M059J (cell line): ENCODE measurements at places on chromosomes 13 and 19.

DNA sequence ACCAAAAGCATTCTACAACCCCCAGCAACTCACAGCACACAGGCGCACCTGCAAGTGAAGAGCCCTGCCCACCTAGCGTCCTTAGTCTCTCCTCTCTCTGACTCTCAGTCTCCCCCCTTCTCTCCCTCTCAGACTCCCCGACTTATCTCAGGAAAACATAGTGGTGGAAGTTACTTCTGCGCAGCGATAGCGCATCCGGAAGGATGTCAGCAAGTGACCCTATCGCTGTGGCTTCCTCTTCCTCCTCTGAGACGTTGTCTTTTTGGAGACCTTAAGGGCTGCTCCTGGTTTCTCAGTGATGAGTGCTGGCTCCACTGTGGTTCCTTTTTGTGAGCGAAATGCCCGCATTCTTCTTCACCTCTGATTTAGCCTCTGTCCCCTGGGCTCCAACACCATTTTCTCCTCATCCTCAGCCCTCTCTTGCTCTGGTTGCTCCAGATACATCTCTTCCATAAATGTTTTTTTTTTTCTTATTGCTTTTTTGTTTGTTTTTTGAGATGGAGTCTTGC lies 1.4 kb upstream of the YIF1B start:
- DNase-seq, result no peak

GRCh38 chr19:32471095-32471494 lies 65.5 kb downstream of the DPY19L3 start:
- DNase-seq, result no peak

GRCh38 chr13:111874981-111875380 lies 192.0 kb upstream of the SOX1 start:
- DNase-seq, result no peak

- DNase-seq, result no peak
Measured at GRCh38 chr13:102317593-102317992, 84.3 kb downstream of the FGF14 start.

DNA sequence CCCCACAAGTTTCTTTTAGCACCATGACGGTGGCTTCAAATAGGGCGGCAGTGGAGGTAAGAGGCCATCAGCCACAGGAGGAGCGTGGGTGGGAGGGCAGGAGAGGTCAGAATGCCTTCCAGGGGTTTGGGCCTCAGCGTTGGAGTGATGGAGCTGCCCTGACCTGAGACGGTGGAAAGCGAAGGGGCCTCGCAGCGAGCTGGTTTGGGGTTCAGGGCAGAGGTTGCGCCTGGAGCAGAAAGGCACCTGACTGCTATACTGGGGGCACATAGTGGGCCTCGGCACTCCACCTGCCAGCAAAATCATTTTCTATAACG lies 382 bp upstream of the NAXD start:
- DNase-seq, result no peak

- peak; percentile 63 for DNase-seq
Measured at GRCh38 chr13:30463787-30464495, 1.8 kb downstream of the HMGB1 start.

DNA sequence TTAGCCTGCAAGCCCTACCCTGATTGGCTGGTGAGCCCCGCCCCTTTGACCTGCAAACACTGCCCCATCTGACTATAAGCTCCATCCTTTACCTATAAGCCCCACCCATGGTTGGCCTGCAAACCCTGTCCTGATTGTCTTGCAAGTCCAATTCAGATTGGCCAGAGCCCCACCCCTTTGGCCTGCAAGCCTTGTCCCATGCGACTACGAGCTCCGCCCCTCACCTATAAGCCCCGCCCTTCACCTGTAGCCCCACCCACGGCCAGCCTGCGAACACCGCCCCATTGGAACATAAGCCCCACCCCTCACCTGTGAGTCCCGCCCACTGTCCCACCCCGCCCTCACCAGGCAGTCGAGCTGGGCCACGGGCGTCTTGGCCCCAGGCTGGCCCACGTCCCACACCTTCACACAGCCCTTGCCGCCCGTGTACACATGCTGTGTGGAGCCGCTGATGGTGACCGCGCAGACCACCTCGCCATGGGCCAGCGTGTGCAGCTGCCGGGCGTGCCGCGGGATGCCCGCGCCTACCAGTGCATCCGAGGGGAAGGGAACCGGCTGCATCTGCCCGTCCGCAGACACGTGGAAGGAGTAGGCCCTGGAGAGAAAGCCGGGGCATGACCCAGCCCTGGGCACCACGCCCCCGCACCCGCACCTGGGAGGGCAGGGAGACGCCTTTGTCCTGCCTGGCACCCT lies 22.9 kb downstream of the TLE2 start:
- no peak for DNase-seq

GRCh38 chr13:67574320-67575233 lies 344.4 kb upstream of the PCDH9 start:
- peak; percentile 24 for DNase-seq

DNA sequence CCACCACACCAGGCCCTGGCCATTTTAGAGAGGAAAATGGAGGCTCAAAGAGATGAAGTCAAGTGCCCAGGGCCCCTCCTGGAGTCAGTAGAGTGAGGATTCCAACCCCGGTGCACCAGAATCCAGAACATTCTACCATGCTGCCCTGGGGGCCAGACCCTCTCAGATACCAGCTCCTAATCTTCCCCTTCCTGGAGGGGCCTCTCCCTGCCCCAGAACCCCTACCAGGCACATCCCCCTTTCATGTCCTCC lies 11.1 kb downstream of the CAPN12 start:
- no peak for DNase-seq

- no peak for DNase-seq
Measured at GRCh38 chr13:51678420-51678819, 94.2 kb downstream of the WDFY2 start.

GRCh38 chr13:27053210-27053884 lies 118.3 kb downstream of the USP12 start:
- DNase-seq, result no peak

GRCh38 chr19:33469171-33470039 lies 52.2 kb downstream of the PEPD start:
- no peak for DNase-seq

GRCh38 chr19:12596927-12597548 lies 13.6 kb downstream of the ZNF490 start:
- DNase-seq, result no peak

- peak; percentile 92 for DNase-seq
Measured at GRCh38 chr13:21069561-21070004, 8.2 kb upstream of the LATS2 start.

- DNase-seq, result no peak
Measured at GRCh38 chr13:112342841-112343361, 33.3 kb upstream of the SPACA7 start.

DNA sequence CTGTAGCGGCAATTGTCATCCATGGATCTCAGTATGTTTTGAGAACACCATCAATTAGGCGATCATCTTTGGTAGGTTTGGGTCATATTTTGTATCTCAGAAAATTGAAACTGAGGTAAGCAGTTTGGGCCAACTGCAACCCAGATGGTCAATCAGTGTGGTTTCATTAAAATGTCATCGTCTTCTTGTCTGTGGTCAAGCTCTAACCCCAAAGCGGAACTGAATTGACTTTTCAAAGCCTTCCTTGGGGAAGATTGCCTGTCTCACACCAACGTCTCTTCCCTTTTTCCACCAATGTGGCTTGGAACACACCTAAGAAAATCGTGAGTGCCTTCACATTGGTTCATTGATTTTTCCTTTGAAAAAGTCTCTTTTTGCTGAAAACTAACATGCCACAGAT lies 56.3 kb upstream of the UBAC2 start:
- DNase-seq, result no peak

DNA sequence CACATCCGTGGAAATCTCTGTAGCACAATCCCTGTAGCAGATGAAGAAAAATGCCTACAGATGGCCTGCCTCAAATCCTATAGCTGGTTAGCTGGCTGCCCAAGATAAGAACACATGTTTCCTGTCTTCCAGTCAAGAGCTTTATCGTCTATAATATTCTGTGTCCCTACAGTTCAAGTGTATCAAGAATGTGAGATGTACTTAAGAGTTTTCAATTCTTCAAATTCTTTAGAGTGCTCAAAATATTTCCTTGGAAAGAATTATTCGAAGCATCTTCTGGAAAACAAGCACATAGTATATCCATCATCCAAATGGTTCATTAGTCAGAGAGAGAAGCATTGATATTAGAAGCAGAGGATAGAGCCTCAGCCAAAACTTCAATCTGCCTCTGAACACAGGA lies 239.8 kb downstream of the COG6 start:
- no peak for DNase-seq

DNA sequence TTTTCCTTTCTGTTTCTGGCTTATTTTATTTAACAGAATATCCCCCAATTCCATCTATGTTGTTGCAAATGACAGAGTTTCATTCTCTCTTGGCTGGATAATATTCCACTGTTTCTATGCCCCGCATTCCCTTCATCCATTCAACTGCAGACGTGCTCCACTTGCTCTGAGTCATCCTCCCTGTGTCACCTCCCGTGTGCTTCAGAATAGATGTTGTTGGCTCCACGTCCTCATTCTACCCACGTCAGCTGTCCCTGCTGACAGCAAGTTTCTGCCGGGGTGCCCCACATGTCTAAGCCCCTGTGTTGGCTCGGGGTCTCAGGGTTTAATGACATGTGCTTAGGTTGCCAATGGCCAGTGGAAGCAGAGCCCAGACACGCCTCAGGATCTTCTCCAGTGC lies 1041.0 kb downstream of the UQCRFS1 start:
- no peak for DNase-seq

DNA sequence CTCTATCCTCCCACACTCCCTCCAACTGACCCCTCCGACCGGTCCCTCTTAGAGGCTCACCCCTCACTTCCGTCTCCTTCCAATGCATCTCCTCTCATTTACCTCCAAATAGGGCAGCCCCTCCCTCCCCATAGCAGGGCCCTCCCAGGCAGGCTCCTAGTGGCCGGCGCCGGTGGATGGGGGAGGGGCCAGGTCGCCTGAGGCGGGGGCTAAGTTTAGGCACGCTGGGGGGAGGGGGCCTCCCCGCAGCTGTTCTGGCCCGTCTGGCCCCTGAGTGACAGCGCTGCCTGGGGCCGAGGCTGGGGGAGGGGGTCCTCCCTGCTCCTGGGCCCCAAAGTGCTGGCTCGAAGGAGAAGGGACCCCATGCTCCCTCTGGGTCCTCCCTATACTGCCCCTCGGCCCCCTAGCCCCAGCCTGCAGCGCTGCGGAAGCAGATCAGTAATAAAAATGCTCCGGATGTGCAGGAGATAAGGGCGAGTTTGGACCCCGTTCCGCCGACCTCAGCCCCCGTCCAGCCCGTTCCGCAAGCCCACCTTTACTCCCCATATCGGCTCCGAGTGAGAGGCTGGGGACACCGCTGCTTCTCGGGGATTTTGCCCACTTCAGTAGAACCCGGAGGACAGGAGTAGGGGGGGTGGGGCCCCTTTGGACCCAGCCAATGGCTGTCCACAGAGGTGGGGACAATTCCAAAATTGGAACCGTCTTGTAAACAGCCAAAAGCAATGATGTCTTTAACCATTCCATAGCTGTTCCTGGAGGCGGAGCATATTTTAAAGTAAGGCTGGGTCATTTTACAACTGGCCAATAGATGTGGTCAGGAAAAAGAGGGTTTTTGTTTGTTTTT lies 4.0 kb downstream of the RTN2 start:
- no peak for DNase-seq

DNA sequence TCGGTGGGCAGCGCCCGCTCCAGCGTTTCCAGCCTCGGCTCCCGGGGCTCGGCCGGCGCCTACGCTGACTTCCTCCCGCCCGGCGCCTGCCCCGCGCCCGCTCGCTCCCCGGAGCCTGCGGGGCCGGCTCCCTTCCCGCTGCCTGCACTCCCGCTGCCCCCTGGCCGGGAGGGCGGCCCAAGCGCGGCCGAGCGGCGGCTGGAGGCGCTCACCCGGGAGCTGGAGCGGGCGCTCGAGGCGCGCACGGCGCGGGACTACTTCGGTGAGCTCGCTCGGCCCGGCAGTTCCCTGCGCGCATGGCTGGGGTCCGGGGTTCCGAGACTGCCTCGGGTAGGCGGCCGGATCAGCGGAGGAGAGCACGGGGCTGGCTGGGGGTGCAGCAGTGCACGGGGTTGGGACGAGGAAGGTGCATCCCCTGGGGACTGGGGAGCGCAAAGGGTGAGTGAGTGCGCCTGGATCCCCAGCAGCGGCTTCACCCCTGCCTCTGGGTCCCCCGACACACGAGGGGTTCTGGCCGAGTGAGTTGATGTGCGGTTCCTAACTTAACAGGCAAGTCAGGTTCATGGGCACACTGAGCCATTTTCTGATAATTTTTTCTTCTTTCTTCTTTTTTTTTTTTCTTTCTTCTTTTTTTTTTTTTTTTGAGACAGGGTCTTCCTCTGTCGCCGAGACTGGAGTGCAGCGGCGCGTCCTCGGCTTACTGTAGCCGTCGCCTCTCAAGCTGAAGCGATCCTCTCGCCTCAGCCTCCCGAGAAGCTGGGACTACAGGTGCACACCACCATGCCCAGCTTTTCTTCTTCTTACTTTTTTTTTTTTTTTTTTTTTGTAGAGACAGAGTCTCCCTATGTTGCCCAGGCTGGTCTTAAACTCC lies 1.1 kb downstream of the WTIP start:
- DNase-seq, result no peak

- no peak for DNase-seq
Measured at GRCh38 chr13:44578067-44578400, 1.9 kb upstream of the TSC22D1 start.

DNA sequence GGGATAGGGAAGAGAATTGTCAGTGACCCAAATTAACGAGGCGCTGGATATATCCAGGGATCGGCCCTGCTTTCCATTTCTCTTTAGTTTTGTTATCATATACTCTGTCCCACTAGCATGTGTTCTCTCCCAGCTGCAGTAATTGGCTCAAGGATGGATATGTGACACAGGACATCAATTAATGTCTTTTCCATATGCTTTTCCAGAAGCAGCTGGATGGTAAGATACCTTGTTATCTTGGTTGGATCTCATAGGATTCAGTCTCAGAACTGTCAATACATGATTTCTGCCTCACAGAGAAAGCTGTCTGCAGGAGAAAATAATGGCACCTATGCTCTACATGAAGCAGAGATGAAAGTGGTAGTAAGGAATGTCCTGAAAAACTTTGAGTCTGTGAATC lies 157.1 kb upstream of the SPRY2 start:
- DNase-seq, result no peak

DNA sequence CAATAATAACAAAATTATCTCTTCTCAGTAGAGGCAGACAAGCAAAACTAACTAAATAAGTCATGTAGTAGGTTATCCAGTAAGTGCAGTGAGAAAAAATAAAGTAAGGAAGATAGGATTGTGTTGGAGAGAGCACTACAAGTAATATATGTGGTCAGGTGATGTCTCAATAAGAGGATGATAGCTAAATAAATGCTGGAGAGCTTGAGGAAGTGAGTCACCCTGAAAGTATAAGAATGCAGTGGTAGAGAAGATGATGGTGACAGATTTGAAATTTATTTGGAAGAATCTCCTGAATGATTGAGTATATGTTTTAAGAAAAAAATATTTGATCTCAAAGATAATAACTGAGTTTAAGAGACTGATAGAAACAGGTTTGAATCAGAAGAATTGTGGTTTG lies 152.2 kb upstream of the PRR20A start:
- no peak for DNase-seq

- no peak for DNase-seq
Measured at GRCh38 chr13:89684896-89685295, 1662.6 kb upstream of the MIR17HG start.

GRCh38 chr13:20980430-20980829 lies 77.9 kb upstream of the XPO4 start:
- DNase-seq, result no peak

GRCh38 chr13:98368019-98368418 lies 190.9 kb upstream of the RNF113B start:
- peak; percentile 45 for DNase-seq
